ENCODE measurements at places on chromosomes 5 and 9.

DNA sequence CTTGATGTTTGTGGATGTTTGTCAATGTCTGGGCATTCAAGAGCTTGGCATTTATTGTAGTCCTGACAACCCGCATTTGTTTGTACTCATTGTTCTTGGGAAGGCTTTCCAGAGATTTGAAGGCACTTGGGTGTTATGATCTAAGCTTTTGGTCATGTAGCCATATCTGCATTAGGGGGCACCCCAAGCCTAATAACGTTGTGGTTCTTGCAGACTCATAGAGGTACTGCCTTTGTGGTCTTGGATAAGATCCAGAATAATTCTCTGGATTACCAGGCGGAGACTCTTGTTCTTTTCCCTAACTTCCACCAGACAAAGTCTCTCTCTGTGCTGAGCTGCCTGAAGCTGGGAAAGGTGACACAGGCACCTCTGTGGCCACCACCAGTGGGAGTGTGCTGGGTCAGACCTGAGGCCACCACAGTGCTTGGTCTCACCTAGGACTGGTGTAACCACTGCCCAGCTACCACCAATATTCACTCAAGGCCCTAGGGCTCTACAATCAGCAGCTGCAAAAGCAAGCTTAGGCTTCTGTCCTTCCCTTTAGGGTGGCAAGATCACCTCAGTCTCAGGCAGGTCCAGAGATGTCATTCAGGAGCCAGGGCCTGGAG lies 144.4 kb upstream of the TAS2R1 start:
- no peak for DNase-seq

DNA sequence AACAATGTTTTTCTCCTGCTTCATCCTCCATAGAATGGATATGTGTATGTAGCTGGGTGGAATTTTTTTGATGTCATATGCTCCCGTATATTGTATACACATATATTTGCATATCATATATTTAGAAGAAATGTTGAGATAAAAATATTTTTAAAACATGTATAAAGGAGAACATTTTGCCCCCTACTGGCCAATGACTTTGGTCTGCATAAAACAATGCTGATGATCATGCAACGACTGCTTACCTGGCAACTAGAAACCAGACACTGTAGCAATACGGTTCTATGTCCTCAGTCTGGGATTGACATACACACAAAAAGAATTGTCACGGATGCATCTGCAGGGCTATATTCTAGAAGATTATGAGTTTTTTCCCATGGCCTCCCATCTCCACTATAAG lies 503.6 kb downstream of the ELAVL2 start:
- no peak for DNase-seq

GRCh38 chr9:109273869-109274268 lies 47.0 kb downstream of the EPB41L4B start:
- DNase-seq = no peak

- peak; percentile 11 for DNase-seq
These were observed 703 bp downstream of the FAM120AOS start for GRCh38 chr9:93452710-93453046.

GRCh38 chr9:104808035-104808614 lies 44.2 kb downstream of the NIPSNAP3B start:
- no peak for DNase-seq

DNA sequence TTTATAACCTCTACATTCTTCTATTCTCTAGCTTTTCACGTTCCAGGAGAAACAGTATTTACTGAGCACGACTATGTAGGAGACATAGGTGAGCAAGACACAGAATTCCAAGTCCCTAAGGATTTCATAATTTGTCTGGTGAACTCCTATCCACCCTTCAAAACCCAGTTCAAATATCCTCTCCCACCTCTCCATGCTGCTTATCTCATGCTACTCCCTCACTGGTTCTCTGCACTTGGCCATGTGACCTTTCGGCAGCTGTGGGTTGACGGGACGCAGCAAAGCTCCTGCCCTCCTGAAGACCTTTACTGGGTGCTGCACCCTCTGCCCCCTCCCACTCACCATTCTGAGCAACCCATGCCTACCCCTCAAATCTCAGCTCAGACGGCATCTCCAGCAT lies 173.2 kb downstream of the RGS3 start:
- no peak for DNase-seq

DNA sequence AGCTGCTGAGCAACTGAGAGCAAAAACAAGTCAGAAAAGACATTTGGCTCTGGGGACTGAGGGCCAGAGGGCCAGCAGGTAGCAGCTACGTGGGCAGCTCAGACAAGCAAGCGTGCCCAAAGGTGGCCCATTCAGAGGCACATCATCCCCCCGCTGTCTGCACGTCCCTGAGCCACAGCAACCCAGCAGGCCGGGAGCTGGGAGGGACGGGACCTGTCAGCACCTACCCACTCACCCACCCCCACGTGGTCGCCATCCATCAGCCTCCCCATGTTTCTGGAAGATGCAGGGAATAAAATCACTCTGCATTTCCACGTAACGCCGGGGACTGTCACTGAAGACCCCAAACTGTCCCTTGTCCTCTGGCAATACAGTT lies 167.8 kb downstream of the COL23A1 start:
- no peak for DNase-seq

GRCh38 chr5:152107220-152107619 lies 182.6 kb upstream of the GLRA1 start:
- DNase-seq = no peak

DNA sequence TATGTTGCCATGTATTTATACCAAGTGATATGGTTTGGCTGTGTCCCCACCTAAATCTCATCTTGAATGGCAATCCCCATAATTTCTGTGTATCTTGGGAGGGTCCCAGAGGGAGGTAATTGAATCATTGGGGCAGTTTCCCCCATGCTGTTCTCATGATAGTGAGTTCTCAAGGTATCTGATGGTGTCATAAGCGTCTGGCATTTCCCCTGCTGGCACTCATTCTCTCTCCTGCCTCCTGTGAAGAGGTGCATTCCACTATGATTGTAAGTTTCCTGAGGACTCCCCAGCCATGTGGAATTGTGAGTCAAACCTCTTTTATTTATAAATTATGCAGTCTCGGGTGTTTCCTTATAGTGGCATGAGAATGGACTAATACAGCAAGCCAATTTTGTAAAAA lies 140.8 kb upstream of the ADAMTSL1 start:
- DNase-seq = no peak

GRCh38 chr9:13160051-13160450 lies 119.4 kb downstream of the MPDZ start:
- no peak for DNase-seq

DNA sequence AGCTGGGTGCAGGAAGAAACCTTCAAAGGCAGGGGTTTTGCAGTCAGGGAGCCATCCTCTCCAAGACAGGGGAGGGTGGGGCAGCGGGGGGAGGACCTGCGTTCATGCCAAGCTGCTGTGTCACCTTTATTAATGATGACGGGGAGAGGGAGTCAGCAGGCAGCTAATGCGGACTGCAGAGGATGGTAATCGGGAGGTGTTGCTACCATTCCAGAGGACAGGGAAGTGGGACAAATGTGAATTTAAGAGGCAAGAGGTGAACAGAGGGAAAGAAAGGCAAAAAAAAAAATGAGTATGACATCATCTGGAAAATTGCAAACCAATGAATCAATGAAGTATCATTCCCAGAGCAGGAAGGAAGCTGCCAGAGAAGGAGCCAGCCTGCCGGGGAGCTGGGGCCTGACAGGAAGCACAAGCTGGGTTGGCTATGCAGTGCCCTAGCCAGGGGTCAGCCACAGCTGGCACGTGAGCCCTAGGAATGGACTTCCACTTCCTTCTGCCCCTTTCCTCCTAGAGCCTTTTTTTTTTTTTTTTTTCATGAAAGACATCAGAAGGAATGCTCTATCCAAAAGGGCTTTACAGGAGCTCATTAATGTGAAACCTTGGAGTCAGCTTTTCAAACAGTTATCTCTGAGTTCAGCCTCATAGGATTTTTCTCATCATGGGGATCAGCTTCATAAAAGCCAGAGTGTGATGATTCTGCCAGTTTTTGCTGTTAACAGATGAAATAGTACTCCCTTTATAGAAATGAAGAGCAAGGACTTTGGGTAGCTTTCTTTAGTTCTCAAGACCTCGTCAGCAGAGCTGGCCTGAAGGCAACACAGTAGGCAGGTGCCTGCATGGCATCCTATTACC lies 9.2 kb downstream of the INSYN2B start:
- DNase-seq = no peak

DNA sequence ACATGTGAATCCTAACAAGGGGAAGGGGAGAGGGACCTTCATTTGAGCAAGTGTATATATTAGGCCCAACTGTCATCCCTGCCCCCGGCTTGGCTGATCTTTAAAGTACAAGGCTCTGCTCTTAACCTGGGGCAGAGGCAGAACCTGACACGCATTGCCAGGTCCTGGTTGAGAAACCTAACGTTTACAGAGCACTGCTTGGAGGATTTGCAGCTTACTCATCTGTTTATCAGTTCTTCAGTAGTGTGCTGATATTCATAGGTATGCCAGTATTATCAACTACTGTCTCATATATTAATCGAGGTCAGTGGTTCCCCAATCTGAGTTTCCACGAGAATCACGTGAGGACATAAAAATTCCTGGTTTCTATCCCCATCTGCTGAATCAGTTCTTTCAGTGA lies 50.4 kb downstream of the ACO1 start:
- DNase-seq = no peak

DNA sequence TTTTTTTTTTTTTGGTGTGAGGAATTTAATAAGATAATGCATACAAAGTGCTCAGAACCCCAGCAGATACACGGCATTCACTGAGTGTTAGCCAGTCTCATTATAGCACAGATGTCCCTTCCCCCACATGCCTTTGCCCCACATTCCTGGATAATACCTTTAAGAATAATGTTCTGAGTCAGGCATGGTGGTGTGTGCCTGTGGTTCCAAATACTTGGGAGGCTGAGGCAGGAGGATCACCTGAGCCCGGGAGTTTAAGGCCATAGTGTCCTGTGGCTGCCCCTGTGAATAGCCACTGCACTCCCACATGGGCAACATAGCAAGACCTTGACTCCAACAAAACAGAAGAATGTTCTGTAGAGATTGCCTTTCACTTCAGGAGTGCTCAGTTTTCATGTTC lies 24.2 kb upstream of the ANKRD18A start:
- DNase-seq = no peak

DNA sequence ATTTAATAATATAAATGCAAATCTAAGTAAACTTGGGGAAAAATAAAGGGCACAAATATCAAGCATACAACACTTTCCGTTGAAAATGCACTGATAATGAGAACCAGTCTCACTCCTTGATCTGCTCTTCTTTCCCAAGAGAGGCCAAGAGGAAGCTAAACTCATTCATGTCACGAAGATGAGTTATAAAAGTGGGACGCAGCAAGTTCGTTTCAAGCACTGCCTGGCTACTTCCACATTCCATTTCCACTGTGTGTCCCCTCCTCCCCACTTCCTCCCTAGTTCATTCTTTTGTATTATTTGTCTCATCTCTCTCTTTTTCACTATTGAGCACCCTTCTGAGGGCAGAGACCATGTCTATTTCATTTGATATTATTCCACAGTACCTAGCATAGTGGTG lies 158.1 kb downstream of the SLC24A2 start:
- DNase-seq = no peak

DNA sequence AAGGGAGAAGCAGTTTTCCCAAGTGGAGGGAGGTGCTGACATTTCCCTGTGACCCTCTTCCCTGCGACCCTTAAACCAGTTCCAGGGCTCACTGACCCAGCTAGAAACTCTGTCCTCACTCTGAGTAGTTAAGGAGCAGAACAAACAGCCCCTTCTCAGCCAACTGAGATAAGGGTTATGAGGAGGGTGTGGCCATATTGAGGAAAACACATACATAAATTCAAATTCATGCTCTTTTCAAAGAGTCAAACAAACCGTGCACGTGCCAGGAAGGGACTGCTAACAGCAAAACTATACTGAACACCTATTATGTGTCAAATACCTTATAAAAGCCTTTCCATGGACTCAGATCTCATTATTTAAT lies 4.9 kb upstream of the AKNA start:
- DNase-seq = no peak

DNA sequence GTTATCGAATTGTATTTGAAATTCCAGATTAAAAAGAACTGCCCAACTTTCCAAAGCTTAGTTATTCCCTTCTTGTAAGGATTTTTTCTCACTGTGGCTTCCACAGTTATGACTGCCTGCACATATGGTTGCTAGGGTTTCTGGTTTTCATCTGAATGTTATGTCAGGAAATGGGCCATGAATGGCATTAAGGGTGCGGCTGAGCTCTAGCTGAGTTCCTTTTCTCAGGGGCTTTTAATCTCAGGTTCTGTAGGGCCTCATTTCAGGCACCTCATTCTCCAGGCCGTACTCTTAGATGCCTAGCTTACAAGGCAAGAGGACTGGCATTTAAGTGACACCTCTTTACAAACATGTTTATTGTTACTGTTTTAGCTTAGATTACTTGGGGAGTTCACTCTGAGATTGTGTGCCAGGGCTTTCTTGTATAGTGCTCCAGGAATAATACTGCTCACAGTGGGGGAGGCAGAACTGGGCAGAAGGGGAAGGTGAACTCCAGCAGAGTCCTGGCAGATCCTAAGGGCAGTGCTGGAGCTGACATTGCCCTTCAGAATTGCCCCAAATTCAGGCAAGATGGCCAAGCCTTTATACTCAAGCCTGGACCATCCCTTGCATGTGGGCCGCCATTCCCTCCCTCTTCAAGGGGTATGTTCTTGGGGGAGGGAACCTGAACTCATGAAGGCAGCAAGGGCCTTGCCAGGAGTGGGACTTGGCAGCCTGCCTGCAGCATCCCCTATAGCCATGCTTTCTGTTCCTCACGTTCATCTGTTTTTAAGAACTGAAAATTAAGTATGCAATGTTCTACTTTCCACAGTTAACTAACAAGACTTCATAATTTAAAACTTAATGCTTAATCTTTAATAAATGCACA lies 111.5 kb downstream of the KDM4C start:
- no peak for DNase-seq

- no peak for DNase-seq
These were observed 8.3 kb downstream of the PAX5 start for GRCh38 chr9:37025823-37026112.

DNA sequence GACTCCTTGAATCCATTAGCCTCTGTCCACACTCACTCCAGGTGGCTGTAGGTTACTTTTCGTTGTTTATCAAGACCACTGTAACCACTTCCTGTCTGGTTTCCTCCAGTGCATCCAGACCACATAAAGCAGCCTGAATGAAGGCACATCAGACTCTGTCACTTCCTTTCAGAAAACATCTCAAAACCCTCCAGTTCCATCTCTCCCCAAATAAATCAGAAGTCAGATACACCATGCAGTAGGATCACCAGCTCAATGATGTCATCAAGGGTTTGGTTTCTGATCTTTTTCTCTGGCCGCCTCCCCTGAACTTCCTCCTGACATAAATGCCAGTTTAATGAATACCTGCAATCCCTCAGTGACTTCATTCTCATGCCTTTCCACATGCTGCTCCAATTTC lies 161.2 kb downstream of the ZNF462 start:
- no peak for DNase-seq

GRCh38 chr9:20437476-20437875 lies 184.8 kb downstream of the MLLT3 start:
- no peak for DNase-seq

- DNase-seq = no peak
These were observed 11.9 kb downstream of the LAMC3 start for GRCh38 chr9:131020862-131021261.

GRCh38 chr5:79602889-79603288 lies 9.4 kb upstream of the TENT2 start:
- DNase-seq = no peak

- DNase-seq = no peak
These were observed 116.6 kb downstream of the PCSK1 start for GRCh38 chr5:96316487-96316886.

All from activated T-cell treated with anti-CD3 and anti-CD28 coated beads for 24 hours (primary cell).